ENCODE measurements at places on chromosomes 5 and 9.

- no peak for DNase-seq
Observed at GRCh38 chr5:6542421-6543345, 90.2 kb downstream of the NSUN2 start.

DNA sequence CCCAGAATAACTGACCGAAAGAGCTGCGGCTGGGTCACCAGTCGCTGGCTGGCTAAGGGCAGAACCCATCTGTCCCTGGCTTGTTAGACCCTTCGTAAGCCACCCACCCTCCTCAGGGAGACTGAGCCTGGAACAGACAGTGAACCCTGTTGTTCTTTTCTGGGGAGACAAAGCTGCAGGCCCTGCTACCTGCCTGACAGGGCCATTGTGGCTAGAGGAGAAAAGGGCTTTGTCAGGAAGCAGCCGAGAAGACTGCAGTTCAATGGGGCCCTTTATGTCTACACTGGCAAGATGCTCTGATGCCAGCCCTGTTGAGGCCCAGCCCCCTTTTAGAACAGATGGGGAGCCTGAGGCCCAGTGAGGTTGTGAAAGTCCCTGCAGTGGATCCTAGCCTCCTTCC lies 3.7 kb upstream of the NIPAL4 start:
- no peak for DNase-seq

- no peak for DNase-seq
Observed at GRCh38 chr9:95116808-95117204, 200.7 kb downstream of the FANCC start.

GRCh38 chr5:13957032-13957645 lies 12.7 kb upstream of the DNAH5 start:
- no peak for DNase-seq

GRCh38 chr5:59198365-59198764 lies 615.5 kb downstream of the RAB3C start:
- DNase-seq, result no peak

- no peak for DNase-seq
Observed at GRCh38 chr9:21549251-21549765, 67.2 kb upstream of the IFNE start.

- no peak for DNase-seq
Observed at GRCh38 chr9:38387751-38388150, 4.8 kb upstream of the ALDH1B1 start.

- no peak for DNase-seq
Observed at GRCh38 chr9:133712221-133713100, 25.7 kb downstream of the SARDH start.

- DNase-seq, result no peak
Observed at GRCh38 chr9:135736272-135736978, 34.4 kb downstream of the KCNT1 start.

- DNase-seq, result no peak
Observed at GRCh38 chr9:128054087-128054486, 13.0 kb downstream of the NAIF1 start.

- DNase-seq, result no peak
Observed at GRCh38 chr5:135439231-135440205, 7.6 kb downstream of the DCANP1 start.

GRCh38 chr9:96047741-96048103 lies 172.2 kb downstream of the ERCC6L2 start:
- DNase-seq, result no peak

GRCh38 chr9:4677392-4677791 lies 2.0 kb upstream of the CDC37L1 start:
- no peak for DNase-seq

- DNase-seq, result no peak
Observed at GRCh38 chr9:112032009-112032408, 135.4 kb downstream of the UGCG start.

- DNase-seq, result no peak
Observed at GRCh38 chr5:75654693-75655295, 43.5 kb downstream of the ANKDD1B start.

DNA sequence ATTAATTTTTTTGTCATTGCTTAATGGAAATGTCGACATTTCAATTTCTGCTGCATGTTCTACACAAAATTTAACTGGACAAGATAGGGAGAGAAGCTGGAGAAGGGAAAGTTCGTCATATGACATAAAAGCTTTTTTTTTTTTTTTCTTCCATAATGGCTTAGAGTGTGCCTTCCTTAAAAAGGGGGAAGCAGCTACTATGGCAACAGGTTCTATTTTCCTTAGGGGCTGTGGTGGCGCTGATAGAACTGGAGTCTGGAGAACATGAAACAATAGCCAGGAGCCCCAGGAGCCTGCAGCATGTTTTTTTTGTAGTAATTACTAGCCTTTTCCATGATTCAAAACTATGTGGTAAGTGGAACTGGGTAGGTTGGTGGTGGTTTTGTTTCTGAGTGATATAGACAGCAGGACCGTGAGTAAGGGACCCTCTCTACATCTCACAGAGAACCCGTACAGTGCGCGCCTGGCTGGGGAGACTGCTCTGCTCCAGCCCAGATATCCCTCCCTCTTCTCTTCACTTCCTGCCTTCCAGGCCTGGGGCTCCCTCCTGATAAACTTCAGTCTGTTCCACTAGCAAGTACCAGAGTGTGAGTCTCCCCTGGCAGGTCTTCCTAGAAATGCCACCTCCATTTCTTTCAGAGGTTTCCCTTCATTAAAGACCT lies 301.6 kb downstream of the NR3C1 start:
- peak; percentile 55 for DNase-seq

DNA sequence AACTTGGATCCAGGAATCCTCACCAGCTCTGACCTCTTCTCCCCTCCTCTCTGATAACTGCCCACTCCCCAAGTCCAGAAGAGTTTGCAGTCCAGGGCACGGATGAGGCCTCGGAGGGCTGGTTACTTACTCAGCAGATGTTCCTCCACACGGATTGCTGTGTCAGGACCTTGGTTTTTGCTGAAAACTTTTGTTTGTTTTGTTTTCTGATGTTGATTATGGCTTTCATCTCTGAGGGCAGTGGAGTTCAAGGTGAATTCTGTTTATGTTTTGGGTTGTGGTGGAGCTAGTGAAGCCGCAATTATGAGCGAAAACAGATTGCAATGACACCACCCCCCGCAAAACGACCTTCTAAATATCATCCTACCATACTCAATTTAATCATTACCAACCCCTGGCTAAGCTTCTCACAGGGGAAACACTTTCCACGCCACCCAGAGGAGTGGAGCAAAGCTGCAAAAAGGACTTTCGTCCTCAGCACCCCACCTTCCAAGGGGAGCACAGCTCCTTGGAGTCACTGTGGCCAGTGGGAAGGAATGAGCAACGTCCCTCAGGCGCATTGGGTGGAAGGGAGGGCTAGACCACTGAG lies 92.7 kb upstream of the SAP30L start:
- no peak for DNase-seq

GRCh38 chr9:78292026-78292425 lies 4.9 kb upstream of the PSAT1 start:
- DNase-seq, result no peak

- no peak for DNase-seq
Observed at GRCh38 chr5:142846406-142846805, 76.2 kb downstream of the ARHGAP26 start.

DNA sequence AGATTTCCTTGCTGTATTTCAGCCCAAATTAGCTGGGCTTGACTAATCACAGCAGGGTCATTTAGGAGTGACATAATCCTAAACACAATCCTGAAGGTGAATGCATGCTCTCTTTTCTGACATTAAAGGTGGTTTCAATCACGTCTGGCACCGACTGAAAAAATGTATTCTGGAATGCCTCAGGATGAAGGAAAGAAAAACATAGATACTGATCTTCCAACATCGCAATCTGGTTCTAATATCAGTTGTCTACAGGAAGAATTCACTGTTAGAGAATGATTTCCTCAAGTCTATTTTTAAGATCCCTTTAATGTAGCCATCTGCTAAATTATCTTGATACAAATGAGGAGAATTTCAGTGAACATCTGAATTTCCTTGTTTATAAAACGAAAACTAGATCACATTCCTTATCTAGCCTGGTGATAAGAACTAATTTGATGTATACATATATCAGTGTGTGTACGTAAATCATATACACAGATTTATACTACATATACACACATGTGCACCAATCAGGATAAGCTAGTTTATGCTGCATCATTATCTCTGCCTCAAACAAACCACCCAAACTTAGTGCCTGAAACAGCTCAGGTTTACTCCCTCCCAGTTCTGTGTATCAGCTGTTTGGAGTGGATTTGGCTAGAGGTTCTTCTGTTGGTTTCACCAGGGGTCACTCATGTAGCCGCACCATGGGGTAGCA lies 31.3 kb upstream of the TAS2R1 start:
- no peak for DNase-seq

- DNase-seq, result no peak
Observed at GRCh38 chr5:115033861-115034260, 135.8 kb downstream of the TRIM36 start.

DNA sequence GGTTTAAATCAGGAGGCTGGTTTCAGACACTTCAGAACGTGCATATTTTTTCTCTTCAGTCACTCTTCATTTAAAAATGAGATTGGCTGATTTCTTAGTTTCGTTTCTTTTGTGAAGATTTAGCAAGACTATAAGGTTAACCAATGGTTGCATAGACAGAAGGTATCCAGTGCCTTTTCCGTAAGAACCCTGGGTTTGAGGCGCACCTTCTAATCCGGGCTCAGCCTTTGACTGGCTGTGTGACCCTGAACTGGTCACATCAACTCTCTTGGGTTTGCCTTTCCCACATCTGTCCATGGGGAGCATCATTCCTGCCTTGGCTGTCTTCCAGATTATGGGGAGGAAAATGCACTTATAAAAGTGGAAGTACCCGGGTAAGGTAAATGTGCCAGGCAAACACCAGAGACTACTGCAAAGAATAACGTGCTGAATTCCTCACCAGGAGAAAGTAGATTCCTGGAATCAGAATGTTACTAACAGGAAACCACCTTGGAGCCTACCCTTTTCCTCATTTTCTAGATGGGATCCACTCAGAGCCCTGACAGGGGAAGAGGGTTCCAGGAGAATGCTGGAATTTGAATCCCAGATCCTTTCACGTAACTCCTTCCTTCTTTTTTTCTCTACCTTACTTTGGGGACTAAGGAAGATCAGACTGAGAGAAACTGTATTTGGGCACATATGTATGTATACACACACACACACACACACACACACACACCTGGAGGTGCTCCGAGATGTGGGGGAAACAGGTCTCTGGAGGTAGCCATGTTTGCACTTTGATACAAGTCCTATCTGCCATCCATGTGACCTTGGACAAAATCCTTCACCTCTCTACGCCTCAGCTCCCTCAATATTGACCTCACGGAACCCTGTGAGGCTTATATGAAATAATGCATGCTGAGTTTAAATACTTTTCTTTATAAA lies 6.8 kb downstream of the HAND1 start:
- DNase-seq, result no peak

DNA sequence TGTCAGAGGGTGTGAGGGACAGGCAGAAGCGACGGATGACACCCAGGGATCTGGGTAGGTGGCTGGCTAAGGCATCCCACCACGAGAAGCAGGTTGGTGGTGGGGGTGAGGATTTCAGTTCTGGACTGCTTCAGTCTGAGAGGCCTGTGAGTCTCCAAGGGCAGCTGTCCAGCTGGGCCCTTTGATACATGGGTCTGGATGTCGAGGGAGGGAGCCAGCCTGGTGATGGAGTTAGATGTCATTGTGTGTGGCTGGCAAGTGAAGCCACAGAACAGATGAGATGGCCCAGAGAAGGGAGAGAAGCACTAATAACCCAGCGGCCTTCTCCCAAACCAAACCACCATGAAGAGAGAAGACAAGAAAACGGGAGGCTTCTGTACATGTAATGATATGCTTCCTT lies 11.1 kb downstream of the MED27 start:
- no peak for DNase-seq

- DNase-seq, result no peak
Observed at GRCh38 chr5:14440582-14441431, 140.8 kb upstream of the OTULINL start.

- no peak for DNase-seq
Observed at GRCh38 chr9:89368978-89369377, 50.7 kb downstream of the SECISBP2 start.

GRCh38 chr5:173011566-173011965 lies 28.0 kb downstream of the ATP6V0E1 start:
- no peak for DNase-seq

- DNase-seq, result no peak
Observed at GRCh38 chr5:175215906-175216305, 228.1 kb downstream of the DRD1 start.

DNA sequence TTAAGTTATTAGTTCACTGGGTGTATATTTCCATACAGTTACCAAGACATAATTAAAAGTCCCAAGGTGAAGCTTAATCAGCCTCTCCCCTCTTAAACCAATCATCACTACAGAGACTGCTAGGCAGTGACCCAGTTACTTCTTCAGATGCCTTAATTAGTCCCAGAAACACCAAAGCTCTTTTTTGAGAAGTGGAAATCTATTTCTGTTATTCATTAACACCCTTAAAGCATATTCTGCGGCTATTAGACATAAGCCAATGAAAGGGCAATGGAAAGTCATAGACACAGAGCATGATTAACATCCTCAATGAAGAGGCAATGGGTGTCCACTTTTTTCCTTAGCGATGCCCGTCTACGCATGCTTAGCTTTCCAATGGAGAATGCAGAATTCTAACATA lies 48.3 kb upstream of the DNAH5 start:
- no peak for DNase-seq

- DNase-seq, result no peak
Observed at GRCh38 chr9:126108240-126108639, 218.4 kb upstream of the MVB12B start.

- no peak for DNase-seq
Observed at GRCh38 chr5:31397926-31398557, 133.9 kb downstream of the DROSHA start.

- no peak for DNase-seq
Observed at GRCh38 chr9:106020186-106020585, 325.8 kb downstream of the TMEM38B start.

- no peak for DNase-seq
Observed at GRCh38 chr9:122188369-122188768, 28.7 kb downstream of the MORN5 start.

GRCh38 chr9:34139477-34140146 lies 13.1 kb upstream of the DCAF12 start:
- DNase-seq, result no peak

GRCh38 chr9:79817438-79818004 lies 245.8 kb downstream of the TLE4 start:
- peak; percentile 2 for DNase-seq

GRCh38 chr5:36734422-36734821 lies 128.0 kb downstream of the SLC1A3 start:
- DNase-seq, result no peak

GRCh38 chr5:57166276-57166675 lies 7.6 kb upstream of the GPBP1 start:
- no peak for DNase-seq

DNA sequence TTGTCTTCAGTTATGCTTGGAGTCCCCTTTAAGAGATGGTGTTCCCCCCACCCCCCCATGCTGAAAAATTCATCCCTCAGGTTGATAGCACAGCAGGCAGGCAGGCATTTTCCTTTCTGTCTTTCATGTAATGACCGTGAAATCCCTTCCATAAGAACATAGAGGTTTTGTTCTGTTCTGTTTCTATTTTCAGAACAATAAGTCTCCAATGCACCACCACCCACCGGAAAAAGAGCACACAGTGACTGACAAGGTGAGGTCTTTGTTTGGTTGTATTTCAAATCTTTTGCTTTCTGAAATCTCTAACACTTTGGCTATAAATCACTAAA lies 52.4 kb downstream of the DMRT2 start:
- DNase-seq, result no peak
